ENCODE measurements at places on chromosomes 5 and 9.

DNA sequence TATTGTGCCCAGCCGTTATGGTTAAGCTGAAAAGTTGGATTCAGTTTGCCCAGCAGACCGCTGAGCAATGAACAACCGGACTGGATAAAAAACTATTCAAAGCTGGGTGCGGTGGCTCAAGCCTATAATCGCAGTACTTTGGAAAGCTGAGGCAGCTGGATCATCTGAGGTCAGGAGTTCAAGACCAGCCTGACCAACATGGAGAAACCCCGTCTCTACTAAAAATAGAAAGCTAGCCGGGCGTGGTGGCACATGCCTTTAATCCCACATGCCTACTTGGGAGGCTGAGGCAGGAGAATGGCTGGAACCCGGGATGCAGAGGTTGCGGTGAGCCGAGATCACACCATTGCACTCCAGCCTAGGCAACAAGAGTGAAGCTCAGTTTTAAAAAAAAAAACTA is 318.4 kb downstream of the RAB3C start:
- no peak for DNase-seq

- no peak for DNase-seq
These were observed 203.5 kb upstream of the HAPLN1 start for GRCh38 chr5:83924171-83924570.

- DNase-seq = no peak
These were observed 75.9 kb upstream of the NR5A1 start for GRCh38 chr9:124583134-124583533.

GRCh38 chr5:33238826-33239695 is 201.7 kb upstream of the TARS1 start:
- no peak for DNase-seq

GRCh38 chr5:66974256-66974655 is 222.3 kb downstream of the CD180 start:
- no peak for DNase-seq
